Urinary bladder (tissue), 4 donors: ENCODE measurements at places on chromosomes 3 and 15. TPM values are rescaled to one million over a fixed set of nuclear protein-coding genes. Genes with fewer than 3 reads are reported as not detected.

Gene EPB42
- 1.8 TPM for total RNA-seq

Gene AEN
- 5.4 TPM for total RNA-seq

Gene SERPINI2
- total RNA-seq: 3.9 TPM

Gene C3orf22
- total RNA-seq: not detected

Gene PLSCR2
- total RNA-seq: 0.85 TPM

DNA sequence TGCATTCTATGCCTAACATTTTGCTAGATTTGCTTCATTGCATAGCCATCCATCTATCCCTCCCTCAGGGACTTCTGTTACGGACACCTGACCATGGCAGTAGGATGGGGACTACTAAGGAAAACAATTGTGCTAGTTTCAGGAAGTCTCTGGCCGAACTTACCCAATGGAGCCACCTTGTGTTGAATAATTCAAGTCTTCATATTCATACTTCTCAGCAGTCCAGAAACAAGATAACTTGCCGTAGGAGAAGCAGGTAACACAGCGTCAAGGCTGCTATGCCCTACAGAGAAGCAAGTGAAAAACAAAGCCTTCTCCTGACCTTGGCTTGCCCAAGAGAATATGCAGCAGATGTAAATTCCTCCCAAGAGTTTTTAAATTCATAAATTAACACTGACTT, 685.3 kb downstream of the GRM7 start:
- no peak for DNase-seq

DNA sequence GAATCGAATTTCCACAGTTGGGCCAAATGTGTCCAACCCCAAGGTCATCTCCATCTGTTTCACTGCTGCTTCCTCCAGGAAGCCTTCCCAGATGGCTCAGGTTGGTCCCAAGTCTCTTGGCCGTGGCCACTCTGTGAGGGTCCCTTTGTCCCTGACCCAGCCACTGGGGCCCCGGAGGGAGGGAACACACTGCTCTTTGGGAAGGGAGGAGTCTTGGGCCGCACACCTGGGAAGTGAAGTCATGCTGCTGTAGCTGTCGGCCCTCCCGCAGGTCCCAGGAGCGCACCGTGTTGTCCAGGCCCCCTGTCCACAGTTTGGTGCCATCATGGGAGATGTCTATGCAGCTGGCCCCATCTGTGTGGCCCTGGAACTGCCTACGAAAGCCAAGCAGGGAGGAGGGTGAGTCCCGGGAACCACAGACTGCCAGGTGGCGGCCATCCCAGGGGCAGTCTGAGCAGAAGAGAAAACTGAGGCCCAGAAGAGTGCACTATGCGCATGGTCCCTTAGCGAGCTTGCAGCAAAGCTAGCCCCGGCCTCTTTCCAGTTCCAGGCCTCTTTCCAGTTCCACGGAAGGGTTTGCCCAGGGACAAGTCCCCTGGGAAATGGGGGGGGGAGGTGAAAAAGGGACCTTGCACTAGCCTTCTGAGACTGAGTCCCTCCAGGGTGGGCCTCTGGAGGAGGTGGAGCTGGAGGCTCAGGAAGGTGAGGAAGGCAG, 44.6 kb downstream of the TLE3 start:
- DNase-seq: no peak

DNA sequence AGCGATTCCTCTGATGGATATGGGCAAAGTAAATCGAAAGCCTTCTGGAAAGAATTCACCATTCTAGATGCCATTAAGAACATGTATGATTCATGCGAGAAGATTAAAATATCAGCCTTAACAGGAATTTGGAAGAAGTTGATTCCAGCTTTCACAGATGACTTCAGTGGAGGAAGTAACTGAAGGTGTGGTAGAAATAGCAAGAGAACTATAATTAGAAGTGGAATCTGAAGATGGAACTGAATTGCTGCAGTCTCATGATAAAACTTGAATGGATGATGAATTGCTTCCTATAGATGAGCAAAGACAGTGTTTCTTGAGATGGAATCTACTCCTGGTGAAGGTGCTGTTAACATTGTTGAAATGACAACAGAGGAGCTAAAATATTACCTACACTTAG, 30.1 kb upstream of the TBC1D23 start:
- no peak for DNase-seq

GRCh38 chr15:89362203-89363101, 27.8 kb upstream of the POLG start:
- no peak for DNase-seq

DNA sequence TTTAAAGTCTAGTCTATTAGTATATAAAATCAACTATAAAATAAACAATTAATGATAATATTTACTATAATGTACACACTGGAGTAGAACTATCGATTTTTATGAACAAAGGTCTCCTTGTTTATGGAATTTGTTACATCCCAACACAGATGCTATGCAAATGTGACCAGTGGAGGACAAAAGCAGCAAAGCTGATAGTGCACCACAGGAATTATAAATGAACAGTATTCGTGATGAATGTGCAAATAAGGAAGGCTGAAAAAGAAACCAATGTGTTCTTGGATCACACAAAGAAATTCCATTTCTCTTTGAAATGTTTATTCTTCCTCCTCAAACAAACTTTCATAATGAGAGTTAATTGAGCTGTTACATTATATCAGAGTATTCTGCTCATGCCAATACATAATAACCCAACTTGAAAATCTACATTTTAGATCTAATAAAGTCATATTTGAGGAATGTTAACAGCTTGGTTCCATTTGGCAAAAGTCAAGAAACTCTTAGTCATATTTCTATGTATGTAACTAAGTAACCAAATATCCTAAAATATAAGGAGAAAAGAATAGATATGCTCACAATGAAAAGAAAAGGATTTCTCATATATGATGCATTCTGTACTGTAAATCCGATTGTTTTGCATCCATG, 79.3 kb downstream of the NEK10 start:
- DNase-seq: no peak
